Stimulated activated CD8-positive, alpha-beta memory T cell treated with anti-CD3 and anti-CD28 coated beads, Interleukin-12 subunit alpha, Interleukin-12 subunit beta, amount 100 ng/mL, for 4 hours (primary cell): ENCODE measurements at places on chromosomes 2 and 18.

GRCh38 chr2:3631161-3631850 is 26.7 kb upstream of the ALLC start:
- no peak for DNase-seq

DNA sequence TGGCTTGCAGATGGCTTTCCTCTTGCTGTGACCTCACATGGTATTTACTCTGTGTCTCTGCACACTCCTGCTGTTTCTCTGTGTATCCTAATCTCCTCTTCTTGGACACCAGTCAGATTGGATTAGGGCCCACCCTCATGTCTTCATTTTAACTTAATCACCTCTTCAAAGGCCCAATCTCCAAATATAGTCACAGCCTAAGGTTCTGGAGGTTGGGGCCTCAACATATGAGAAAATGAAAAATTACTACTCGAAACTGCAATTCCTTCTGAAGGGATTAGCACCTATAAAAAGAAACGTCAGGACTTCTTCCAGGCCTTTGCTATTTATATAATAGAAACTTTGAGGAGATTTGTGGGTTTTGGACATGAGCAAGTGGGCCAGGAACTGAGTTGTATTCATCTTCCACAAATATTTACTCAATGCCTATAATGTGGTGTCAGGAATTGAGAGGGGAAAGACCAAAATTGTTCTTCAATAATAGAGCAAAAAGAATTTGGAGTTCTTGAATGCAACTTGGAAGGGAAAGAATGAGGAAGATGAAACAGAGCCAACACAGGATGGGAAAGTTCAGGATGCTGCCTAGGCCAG is 270.0 kb upstream of the FN1 start:
- DNase-seq: no peak

DNA sequence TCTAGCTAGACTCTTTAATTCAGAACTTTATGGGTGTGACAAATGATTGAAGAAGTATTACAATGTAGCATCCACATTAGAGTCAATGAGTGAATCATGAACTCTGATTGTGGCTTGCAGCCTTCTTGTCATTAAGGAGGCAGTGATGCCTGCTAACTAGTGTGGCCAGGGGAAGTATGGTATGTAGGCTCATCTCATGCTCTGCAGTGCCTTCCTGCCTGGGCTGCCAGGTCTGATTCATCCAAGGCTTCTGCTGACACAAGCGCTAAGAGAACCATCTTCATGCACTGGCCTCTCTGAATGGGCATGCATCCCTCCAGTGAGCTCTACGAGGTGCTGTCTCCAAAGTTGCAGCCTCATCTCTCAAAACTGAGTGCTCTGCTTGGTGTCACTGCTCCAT is 144.3 kb downstream of the MTCL1 start:
- no peak for DNase-seq

DNA sequence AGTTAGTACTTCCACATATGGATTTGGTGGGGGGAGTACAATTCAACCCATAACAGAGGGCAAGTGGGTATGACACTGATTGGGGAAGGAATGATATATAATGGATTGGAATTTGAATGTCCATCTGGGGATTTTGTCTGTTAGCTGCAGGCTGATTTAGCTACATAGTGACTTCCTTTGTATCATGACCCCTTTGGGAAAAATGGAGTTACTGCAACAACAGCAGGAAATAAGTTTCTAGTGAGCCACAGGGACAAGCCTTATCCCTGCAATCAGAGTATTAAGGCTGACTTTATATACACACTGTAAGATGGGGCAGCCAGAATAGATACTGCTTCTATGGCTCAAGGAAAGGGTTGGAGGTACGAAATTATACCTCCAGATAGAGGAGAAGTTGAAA is 404.4 kb upstream of the MEIS1 start:
- DNase-seq: no peak

- DNase-seq: no peak
These were observed 3.3 kb upstream of the SRSF7 start for GRCh38 chr2:38754506-38754905.

GRCh38 chr2:37773371-37774130 is 102.1 kb upstream of the CDC42EP3 start:
- no peak for DNase-seq

- DNase-seq: no peak
These were observed 27.5 kb upstream of the BZW1 start for GRCh38 chr2:200784215-200784614.

DNA sequence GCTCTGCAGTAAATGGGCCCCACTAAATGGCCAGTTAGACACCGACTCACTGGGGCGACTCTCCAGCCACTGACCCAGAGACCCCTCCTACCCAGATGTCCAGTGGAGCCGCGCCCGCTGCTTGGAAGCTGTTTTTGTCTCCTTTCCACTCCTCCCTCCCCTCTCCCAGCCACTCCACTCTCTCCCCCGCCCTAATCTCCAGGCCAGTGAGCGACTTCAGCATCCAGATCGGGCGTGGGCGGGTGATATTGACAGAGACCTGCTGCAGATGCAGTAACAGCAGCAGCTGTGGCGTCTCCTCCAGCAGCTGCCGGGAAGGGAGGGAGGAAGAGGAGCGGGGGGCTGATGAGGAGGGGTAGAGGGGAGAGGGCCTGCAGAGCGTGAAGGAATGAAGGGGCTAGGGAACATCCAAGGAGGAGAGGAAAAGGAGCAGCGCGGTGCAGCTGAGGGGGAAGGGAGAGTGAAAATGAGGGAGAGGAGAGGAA is at the start of gene SCN7A:
Gene SCN7A, minus strand, starts transcription at position 110 of the 485 bp plus-strand sequence. CDS start 16,553 bp downstream, outside the sequence.
- no peak for DNase-seq

DNA sequence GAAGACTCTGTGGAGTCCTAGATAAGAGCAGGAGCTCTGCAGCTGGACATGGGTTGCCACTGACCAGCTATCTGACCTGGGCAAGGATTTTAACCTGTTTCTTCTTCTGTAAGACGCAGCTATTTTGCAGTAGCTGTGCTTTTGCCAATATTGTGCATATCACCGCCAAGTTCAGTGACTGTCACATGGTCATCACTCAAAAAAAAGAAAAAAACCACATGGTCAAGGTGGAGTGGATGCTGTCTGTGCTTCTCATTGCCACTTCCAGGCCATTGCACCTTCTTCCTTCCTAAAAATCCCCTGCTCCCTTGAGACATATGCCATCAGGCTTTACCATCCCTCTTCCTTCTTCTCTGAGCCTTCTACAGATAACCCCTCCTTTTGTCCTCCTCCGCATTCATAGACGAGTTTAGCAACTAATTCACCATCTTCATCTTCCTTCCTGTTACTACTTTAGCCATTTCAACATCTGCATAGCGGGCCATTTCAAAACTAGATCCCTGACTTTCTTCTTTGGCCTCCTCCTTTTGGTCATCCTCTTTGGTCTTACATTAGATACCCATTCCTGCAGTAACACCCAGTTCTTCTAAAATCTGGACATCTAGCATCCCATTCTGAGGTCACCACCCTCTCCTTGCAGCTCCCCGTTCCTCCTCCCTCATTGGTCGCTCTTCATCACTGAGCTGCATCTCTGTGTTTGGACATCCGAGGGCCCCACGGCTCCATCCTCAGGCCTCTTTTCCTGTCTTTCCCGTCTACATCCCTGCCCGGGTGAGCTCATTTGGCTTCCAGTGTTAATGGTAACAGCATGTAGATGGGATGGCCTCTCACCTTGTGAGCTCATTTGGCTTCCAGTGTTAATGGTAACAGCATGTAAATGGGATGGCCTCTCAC is 17.8 kb downstream of the RNF144A start:
- no peak for DNase-seq

DNA sequence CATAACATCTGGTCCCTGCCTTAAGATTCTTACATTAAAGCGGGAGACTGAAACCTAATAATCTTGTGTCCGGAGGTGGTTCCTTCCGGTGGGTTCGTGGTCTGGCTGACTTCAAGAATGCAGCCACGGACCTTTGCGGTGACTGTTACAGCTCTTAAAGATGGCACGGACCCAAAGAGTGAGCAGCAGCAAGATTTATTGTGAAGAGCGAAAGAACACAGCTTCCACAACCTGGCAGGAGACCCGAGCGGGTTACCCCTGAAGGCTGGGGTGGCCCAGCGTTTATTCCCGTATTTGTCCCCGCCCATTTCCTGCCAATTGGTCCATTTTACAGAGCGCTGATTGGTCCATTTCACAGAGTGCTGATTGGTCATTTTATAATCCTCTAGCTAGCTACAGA is 122.3 kb upstream of the SIX2 start:
- DNase-seq: no peak

- DNase-seq: no peak
These were observed 109.7 kb downstream of the SLC39A10 start for GRCh38 chr2:195766691-195767090.

DNA sequence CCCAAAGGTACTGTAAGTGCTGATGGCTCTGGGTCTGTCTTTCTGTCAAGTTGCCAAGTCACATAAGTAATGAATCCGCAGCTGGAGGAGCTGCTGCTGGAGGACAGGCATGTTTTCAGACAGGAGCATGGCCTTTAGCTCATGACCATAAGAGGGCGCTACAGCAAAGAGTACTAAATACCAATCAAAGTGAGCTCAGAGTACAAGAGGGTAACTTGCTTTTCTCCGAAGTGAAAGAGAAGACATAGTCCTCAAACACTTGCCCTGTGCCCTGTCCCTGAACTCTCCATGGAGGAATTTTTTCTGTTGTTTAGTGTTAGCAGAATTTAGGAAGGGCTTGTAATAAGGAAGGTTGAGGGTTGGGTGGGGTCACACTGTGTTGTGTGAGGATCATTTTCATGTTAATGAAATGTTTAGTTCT is 58.0 kb upstream of the EML6 start:
- DNase-seq: no peak

DNA sequence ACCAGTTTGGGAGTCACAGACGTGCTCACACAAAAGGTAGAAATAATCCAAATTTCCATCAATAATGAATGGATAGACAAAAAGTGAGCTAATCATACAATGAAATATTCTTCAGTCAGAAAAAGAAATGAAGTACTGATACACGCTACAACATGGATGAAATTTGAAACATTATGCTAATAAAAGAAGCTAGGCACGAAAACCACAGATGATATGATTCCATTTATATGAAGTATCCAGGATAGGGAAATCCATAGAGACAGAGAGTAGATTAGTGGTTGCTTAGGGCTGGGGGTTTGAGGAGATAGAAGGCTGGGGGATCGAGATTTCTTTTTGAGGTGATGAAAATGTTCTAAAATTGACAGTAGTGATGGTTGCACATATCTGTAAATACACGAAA is 43.0 kb upstream of the ATP6V1B1 start:
- DNase-seq: no peak

GRCh38 chr2:102080451-102081242 is 61.9 kb upstream of the IL1R1 start:
- no peak for DNase-seq

GRCh38 chr2:181972431-181973170 is 13.1 kb upstream of the PPP1R1C start:
- no peak for DNase-seq

DNA sequence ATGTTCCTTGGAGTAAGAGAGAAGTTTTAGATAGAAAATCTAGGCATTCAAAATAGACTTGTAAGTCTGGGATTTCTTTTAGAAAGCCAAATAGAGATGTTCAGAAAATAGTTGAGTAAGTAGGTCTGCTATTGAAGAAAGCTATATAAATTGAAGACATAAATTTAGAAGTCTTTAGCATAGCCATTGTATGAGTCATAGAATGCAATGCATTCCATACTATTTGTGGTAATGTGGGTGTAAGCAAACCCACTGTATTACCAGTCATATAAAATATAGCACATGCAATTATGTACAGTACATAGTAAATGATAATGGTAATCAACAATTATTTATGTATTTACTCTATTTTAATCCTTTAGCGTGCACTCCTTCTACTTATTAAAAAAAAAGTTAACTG is 14.1 kb downstream of the MC4R start:
- DNase-seq: no peak

DNA sequence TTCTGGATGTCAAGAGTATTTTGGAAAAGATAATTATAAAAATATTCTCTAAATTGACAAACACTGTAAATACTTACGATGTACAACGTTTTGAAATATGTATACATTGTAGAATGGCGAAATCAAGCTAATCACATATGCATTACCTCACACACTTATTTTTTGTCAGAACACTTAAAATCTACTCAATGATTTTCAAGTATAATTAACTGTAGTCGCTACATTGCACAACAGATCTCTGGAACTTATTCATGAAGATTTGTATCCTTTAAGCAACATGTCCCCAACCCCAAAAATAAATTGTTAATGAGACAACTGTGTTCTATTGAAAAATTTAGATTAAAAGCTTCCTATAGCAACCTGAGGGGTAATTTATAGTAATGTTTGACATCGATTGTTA is 59.8 kb downstream of the C2orf74 start:
- no peak for DNase-seq

GRCh38 chr18:78673516-78674321 is 305.9 kb upstream of the SALL3 start:
- no peak for DNase-seq

DNA sequence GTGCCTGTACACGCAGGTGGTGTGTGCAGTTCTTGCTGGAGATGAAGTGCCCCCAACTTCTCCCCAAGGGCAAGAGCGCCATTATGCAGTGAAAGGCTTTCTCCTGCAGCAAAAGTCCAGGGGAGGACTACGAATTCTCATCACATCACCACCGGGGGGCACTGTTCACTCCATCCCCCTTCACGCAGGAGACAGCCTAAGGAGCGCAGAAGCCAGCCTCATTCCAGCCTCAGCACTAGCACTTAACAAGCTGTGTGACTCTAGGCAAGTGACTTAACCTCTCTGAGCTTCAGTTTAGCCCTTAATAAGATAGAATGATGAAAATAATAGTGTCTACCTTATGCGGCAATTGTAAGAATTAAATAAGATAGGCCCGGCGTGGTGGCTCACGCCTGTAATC is 32.3 kb downstream of the DNMT3A start:
- peak; percentile 32 for DNase-seq

DNA sequence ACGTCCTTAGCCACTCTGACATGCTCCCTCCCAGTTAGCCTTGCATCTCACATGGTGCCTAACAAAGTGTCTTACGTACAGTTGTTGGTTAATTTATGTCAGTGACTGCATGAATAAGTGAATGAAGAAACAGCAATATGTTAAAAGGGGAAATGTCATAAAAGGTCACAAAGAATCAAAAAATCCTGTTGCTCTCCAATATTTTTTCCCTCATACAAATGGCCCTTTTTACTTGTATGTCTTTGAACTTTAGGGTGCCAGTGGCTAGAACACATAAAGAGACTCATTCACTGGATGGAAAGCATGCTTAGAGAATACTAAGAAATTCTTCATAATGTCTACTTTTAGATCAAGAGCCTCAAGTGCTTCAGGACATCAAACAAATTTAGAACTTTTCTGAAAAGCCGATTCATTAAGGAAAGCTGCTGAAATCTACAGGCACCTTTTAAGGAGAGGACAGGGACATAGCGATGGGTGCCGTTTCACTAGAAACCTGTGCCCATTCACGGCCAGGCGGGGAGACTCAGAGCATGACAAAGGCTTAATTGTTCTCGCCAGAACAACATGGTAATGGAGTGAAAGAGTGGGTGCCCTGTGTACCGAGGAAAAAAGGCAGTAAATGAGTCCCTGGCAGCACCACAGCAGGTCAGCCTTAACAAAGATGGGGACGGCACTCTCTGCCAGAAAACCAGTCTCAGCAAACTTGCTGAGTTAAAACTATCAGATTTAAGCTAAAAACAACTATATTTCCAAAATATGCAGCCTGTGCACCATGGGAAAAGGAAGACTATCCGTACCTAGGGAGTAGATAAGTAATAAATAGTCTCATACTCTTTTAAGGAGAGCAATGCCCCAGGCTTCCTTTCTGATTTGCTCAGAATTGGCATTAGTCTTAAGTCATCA is 71.6 kb upstream of the SPTBN1 start:
- DNase-seq: no peak
